ENCODE measurements at places on chromosomes 16 and 17.

- no peak for DNase-seq
Measured at GRCh38 chr17:27600471-27600870, 30.5 kb upstream of the LGALS9 start.

DNA sequence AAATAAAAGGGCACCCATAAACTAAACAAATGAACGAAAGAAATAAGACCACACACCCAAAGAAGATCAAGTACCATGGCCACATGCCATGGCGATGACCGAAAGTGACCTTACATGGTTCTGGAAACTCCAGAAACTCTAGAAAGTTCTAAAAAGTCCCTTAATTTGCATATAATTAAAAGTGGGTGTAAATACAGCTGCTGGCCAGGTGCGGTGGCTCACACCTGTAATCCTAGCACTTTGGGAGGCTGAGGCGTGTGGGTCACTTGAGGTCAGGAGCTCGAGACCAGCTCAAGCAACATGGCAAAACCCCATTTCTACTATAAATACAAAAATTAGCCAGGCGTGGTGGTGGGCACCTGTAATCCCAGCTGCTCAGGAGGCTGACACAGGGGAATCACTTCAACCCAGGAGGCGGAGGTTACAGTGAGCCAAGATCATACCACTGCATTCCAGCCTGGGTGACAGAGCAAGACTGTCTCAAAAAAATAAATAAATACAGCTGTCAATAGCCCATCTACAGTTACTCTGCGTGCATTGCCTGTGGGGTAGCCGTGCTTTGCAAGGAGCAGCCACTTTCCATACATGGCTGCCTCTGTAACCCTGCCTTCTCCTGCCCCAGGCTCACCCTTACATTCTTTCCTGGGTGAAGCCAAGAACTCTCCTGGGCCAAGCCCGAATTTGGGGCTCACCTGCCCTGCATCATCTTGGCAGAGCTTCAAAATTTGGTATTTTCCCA lies 7.2 kb upstream of the ZNF778 start:
- no peak for DNase-seq

DNA sequence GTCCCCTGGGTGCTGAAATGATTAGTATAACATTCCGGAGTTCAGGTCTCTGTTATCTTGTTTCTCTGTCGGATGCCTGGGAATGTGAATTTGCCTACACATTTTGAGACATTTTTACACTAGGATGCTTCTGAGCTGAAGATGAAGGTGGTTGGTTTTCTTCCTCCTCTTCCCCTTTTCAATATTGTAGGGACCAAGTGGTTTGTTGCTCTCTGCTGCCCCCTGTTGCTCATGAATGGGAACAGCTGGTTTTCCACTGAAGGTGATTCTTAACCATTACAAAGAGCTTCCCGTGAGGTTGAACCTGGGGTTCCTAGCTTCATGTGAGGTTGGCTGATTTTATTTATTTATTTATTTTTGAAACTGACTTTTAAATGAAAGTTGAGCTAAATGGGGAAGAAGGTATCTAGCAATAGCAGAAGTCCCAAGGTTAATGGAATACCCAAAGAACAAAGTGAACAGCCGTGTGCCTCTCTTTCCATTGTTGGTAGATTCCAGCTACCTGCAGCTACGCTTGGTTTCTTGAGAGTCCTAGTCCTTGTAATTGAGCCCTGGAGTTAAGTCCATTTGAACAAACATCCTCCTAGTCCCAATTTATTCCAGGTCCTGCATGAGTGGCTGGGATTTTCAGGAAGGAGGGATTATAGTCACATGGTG lies 983.9 kb upstream of the EEF2KMT start:
- peak; percentile 10 for DNase-seq

- no peak for DNase-seq
Measured at GRCh38 chr16:85927959-85928358, 29.0 kb downstream of the IRF8 start.

DNA sequence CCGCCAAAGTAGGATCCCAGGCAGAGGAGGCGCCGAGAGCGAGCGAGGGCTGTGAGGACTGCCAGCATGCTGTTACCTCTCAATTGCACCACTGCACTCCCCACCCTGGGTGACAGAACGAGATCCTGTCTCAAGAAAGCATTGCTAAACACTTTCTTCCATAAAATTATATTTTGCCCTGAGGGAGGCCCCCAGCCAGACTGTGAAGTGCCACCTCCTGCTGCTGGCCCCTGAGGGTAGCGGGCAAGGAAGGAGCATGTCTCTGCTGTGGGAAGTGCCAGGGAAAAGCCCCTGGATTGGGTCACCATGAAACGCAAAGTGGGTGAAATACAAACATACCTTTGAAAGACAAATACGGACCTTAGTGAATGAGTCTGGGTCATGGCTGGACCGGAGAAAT lies 78.0 kb upstream of the AMZ2 start:
- no peak for DNase-seq

DNA sequence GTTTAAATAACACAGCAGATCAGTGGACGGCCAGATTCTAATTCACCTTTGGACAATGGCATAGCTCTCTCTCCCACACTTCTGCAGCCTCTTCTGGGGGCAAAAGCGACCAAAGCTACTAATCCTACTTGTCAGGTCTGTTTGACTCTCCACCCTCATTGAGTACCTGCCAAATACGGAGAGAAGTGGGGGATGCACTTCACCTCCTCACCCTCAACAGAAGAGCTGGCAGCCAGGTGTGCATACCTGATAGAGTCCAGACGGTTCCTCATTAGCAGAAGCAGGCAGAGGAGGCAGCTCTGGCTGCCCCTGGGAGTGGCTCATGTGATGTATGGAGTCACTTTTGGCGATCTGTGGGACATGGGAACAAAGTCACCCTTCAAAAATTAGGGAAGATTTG lies 4.9 kb downstream of the DNAH3 start:
- DNase-seq = no peak

GRCh38 chr16:88306411-88306810 lies 76.3 kb upstream of the ZNF469 start:
- DNase-seq = no peak

DNA sequence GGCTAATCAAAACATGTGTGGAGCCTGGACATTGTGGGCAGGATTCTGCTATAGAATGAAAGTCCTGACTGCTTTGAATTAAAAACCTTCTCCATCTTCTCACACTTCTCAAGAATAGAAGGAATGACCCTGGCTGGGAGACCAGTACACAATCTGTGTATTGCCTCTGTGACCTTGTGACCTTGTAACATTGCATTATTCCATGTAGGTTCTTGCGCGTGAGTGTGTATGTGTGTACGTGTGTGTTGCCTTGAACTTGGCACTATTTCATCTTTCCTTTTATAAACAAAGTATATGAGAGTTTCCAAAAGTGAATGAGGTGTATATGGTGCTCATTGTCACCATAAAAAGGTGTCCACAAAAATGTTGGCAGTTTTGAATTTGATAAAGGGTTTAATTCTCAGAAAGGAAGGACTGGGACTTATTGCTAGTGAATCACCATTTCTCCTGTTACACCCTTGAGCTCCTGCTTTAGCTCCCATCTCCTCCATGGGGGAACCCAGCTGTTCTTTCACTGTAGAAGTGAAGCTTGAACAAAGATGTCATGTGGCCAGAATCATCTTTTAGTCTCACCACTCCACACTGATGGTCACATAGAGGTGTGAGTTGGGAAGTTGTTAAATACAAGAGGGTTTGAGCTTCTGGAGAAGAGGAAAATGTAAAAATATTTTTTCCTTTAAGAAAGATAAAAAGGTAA lies 244.9 kb downstream of the FTO start:
- DNase-seq = no peak

- peak; percentile 8 for DNase-seq
Measured at GRCh38 chr16:50021544-50021943, 3.5 kb upstream of the CNEP1R1 start.

GRCh38 chr17:73423806-73424205 lies 112.0 kb upstream of the CDC42EP4 start:
- DNase-seq = no peak

GRCh38 chr17:19019041-19019941 lies 14.7 kb upstream of the FAM83G start:
- no peak for DNase-seq

- no peak for DNase-seq
Measured at GRCh38 chr16:76511203-76511602, 234.0 kb downstream of the CNTNAP4 start.

- DNase-seq = no peak
Measured at GRCh38 chr17:13728781-13729180, 127.1 kb upstream of the HS3ST3A1 start.

DNA sequence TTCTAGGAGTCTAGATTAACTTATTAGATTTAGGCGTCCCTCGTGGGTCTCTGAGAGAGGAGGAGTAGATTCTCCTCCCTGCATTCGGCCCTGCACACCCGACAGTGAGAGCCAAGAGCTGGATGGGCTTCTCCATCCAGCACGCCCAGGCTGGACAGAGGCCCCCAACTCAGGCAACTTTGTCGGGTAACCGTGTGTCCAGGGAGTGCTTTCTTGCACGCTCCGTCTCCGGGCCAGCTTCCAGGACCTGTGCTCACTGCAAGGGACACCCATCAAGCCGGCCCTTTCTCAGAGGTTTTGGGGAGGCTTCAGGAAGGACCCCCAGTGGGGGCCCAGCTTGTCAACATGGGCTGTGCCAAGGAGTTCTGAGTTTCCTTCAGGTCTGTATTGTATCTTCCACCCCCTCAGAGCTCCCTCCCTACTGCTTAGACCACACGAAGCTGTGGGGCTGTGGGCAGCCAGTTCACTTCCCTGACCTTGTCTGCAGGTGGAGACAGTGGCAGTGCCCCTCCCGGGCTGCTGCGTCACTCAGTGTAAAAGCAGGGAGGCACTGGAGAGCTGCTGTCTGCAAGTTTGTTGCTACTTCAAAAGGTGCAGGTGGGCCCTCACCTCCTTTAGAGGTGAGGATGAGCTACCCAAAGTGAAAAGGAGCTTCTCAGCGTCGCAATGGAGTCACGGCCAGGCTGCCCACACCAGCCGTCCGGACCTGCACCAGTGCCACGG lies 24.0 kb upstream of the C16orf78 start:
- DNase-seq = no peak

DNA sequence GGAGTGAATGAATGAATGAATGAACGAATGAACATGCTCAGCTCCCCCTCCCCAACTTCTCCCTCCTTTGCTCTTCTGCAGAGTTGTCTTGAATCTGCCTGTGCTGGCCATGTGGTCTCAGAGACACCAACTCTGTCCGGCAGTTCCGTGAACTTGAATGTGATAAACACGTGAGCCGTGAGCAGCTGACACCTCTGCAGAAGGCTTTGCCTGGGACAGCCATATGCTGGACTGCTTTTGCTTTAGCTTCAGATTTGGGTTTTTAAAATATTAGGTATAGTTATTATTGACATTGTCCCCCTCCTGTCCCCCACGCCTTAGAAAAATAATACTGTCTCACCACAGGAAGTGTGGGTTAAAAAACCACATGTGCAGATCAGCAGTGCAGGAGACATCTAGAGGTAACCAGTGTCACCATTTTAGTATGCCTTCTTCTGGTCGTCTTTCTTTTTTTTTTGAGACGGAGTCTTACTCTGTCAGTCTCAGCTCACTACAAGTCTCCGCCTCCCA lies 83.8 kb downstream of the ABCC1 start:
- no peak for DNase-seq

DNA sequence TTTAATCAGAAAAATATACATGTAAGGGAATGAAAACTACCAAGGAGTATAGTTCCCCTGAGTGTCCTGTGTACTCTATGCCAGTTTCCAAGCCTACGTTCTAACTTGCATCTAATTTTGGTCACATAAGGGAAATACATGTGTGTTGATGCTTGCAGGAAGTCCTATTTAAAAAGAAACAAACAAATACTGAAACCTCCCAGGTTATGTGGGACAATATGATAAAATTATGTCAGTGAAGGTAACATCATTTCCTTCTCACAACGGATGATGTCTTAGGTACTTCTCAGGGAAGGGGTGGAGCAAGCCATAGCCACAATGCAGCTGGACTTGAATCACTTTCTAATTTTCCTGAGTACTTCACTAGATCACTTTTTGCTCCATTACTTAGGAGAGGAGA lies 115.9 kb downstream of the ZFHX3 start:
- no peak for DNase-seq

GRCh38 chr17:6868582-6868981 lies 37.1 kb upstream of the TEKT1 start:
- no peak for DNase-seq

DNA sequence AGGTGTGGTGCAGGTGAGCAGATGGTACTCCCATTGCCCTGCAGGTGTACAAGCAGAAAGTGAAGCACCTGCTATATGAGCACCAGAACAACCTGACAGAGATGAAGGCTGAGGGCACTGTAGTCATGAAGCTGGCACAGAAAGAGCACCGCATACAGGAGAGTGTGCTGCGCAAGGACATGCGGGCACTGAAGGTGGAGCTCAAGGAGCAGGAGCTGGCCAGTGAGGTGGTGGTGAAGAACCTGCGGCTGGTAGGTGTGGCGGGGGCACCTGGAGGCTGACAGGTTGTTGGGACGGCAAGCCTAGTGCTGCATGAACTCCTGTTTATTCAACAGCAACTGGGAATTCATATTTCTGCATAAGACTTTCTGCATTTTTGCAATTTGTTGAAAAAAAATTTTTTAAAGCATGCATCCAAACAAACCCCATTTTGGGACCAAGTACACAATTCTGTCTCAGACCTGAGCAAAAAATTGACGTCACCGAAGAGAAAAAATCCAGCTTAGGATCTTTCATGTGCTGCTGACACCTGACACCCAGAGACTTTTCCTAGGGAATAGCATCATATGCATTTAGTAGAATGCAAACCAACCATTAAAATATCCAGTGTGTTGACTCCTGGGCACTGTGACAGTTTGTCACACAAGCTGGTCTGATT lies 13.5 kb upstream of the DBNDD1 start:
- no peak for DNase-seq

GRCh38 chr17:72466199-72466598 lies 345.4 kb downstream of the SOX9 start:
- DNase-seq = peak; percentile 82

DNA sequence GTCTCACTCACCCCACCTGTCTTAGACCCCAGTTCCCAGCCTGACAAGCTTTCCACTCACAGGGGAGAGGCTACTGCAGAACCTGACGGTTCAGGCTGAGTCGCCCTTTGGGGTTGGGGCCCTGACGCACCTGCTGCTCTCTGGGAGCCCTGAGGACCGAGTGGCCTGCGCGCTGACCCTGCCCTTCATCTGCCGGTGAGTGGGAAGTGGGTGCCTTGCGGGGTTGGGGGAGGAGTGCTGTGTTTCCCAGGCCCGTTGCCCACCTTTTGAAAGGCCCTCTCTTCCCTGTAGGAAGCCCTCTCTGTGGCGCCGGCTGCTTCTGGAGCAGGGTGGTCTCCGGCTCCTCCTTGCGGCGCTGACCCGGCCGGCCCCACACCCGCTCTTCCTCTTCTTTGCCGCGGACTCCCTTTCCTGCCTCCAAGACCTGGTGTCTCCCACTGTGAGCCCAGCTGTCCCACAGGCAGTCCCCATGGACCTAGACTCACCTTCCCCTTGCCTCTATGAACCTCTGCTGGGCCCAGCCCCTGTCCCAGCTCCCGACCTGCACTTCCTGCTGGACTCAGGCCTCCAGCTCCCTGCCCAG lies 6.1 kb upstream of the TGFB1I1 start:
- DNase-seq = no peak

DNA sequence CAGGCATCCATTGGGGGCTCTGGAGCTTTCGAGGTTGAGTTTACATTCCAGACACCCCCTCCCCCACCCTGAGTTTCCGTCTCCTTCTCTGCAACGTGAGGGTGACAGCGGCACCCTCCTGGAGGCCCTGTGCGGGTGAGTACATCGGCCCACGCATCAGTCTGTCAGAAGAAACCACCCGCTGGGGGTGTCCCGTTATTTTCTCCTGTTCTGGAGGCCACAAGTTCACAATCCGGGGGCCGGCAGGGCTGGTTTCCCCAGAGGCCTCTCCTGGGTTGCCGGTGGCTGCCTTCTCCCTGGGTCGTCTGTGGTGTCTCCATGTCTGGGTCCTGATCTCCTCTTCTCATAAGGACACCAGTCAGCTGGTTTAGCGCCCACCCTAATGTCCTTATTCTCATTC lies 35.7 kb downstream of the GSE1 start:
- no peak for DNase-seq

GRCh38 chr17:7809086-7809790 lies 24.8 kb upstream of the KDM6B start:
- DNase-seq = no peak
